NCI-H526 (cell line): ENCODE measurements at places on chromosomes 12 and 14.

GRCh38 chr12:30169839-30170591, 386.3 kb upstream of the TMTC1 start:
- DNase-seq = no peak

- DNase-seq = no peak
These were observed 12.6 kb upstream of the SNX6 start for GRCh38 chr14:34642595-34642994.

DNA sequence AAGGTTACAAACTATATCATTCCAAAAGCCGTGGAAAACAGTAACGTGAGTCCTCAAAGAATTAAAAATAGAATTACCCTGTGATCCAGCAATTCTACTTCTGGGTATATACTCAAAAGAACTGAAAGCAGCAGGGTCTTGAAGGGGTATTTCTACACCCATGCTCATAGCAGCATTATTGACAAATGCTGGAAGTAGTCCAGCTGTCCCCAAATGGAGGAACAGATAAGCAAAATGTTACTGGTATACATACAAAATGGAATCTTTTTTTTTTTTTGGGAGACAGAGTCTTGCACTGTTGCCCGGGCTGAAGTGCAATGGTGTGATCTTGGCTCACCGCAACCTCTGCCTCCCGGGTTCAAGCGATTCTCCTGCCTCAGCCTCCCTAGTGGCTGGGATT, 32.9 kb downstream of the ADIPOR2 start:
- no peak for DNase-seq

GRCh38 chr14:90517076-90517841, 120.4 kb downstream of the CALM1 start:
- DNase-seq = no peak

DNA sequence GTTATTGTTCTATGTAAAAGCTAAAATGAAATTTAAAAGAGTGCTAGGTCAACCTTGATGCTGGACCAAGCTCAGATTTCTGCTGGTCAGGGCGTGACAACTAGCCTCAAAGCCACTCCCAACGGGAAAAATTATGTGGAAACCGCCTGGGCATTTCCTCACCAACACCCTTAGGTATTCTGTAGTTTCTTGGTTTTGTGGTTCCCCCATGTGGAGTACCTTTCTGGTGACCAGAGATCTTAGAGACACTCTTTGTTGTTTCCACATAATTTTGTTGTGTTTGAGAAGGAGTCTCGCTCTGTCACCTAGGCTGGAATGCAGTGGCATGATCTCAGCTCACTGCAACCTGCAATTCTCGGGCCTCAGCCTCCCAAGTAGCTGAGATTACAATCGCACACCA, 119.9 kb downstream of the DENND5B start:
- DNase-seq = no peak

DNA sequence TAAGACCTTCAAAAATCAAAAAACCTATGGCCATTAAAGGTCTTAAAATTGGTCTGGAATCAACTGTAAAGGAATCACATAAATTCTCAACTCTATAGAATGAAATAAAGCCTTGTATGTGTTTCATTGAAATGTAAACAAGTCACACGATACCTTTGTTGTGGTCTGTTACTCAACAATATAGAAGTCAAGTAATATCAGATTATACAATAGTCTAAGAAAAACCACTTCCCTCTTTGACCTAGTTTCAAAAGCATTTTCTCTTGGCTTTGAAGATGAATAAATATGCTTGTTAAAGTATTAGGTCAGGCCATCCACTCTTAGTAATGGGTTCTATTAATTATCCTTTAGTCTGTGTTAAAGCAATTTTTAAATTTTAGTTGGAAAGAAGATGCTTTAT, 79.8 kb upstream of the DIO2 start:
- DNase-seq = no peak

- no peak for DNase-seq
These were observed 152.5 kb upstream of the PLEKHG7 start for GRCh38 chr12:92550254-92550653.

- DNase-seq = no peak
These were observed 219.7 kb upstream of the TMPO start for GRCh38 chr12:98295681-98296080.

DNA sequence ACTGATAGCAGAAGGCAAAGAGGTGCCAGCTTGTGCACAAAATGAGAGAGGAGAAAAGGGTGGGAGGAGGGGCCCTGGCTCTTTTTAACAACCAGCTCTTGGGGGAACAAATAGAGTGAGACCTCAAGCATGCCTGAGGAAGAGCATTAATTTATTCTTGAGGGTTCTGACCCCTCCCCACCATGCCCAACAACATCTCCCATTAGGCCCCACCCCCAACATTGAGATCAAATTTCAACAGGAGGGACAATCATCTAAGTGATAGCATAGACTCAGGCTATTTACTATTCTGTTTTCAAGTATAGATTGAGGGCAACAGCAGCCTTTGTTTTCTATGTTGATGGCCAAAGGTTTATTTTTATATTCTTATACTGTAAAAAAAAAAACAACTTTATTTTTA, 59.7 kb downstream of the FUT8 start:
- DNase-seq = no peak

GRCh38 chr12:92717202-92717601, 14.4 kb downstream of the PLEKHG7 start:
- peak; percentile 8 for DNase-seq

GRCh38 chr12:86774841-86775388, 518.7 kb upstream of the MGAT4C start:
- DNase-seq = no peak

DNA sequence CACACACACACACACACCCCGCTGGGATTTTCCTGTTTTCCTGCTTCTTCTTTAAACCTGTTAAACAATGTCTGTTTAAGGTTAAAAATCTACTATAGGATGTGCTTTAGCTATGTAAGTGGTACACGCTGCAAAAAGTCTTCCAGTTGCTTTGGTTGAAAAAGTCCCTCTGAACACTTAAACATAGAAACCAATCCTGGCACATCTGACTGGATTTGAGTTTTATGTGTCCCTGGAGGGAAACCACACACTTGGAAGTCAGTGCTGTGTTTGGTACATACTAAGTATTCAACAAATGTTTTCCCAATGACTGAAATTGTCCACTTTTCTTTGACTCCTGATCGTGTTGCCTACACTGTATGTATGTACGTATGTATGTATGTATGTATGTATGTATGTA, 22.0 kb downstream of the CFL2 start:
- no peak for DNase-seq

DNA sequence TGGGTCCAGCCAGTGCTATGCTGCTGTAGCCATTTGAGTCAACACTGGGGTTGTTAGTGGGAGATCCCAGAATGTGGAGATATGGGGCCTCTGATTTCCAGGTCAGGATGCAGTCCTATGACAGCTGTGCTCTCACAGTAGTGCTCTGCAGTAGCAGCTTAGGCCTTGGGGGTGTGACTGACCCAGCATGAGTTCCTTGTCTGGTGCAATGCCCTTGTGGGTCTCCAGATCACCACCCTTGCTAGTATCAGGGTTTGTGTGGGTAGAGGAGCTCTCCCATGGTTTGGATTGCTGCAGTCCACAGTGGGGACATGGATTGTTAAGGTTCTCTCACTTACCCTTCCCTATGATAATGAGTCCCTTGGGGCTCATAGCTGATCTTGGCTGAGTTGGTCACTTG, 113.7 kb downstream of the RAD51B start:
- DNase-seq = no peak
